NCI-H1105 treated with DMSO at 0.1 percent for 48 hours (cell line): ENCODE measurements at places on chromosomes 6 and 20.

GRCh38 chr20:20664795-20665589 lies 47.5 kb downstream of the RALGAPA2 start:
- peak; percentile 81 for DNase-seq

GRCh38 chr20:42095221-42095620 lies 477.0 kb upstream of the CHD6 start:
- DNase-seq, result no peak

DNA sequence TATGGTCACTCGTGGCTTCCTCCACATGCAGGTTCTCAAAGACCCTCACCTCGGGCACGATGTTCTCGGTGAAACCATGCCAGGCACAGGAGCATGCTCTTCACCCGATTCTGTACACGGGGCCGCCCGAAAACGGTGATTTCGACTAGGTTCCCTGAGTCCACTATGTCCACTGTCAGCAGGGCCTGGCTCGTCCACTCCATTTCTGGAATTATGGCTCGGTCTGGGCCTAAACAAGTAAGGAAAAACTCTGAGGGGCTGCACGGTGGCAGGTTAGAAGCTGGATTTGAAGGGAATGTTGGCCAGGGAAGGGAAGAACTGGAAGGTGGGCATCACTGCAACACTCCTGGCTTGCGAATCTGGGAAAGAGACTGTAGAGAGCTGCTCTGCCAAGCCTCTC lies 540 bp downstream of the OOEP start:
- no peak for DNase-seq

DNA sequence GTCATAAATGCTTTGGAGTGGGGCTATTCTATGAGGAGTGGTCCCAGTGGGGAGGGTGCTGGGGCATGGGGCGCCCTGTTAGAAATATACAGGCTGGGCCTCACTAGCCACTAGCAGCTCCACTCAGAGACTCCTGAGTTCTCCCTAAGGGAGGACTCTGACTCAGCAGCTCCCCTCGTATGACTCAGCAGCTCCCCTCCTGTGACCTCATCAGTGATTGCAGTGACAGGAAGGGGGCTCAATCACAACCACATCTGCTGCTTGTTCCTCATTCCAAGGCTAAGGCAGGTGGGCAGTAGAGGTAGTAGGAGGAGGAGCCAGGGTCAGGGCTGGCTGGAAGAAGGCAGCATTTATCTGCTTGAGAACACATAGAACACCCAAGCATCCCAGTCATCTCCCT lies 73.7 kb downstream of the PRND start:
- no peak for DNase-seq

GRCh38 chr6:36594029-36594815 lies at the start of gene SRSF3:
SRSF3 (plus strand) TSS chr6:36594362; CDS start chr6:36596763, 2,401 bp downstream.
- peak; percentile 99 for DNase-seq

DNA sequence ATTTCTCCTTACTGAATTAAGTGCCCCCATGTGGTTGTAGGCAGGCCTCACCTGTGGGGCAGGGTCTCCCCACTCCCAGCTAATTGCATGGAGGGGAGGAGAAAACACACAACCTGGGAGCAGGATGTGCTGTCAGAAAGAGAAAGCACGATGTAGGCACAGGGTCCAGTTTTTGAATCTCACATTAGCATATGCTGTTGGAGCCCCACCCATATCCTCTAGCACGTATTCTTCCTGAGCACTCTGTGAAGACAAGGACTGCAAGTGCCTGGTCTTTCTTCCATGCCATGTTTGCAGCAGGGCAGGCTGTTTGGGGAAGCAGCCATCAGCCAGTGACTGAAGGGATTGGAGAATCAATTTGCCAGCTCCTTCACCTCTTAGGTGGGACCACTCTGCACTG lies 108.2 kb downstream of the CFAP61 start:
- DNase-seq, result no peak

GRCh38 chr20:59207742-59208357 lies 44.2 kb downstream of the ZNF831 start:
- peak; percentile 54 for DNase-seq

DNA sequence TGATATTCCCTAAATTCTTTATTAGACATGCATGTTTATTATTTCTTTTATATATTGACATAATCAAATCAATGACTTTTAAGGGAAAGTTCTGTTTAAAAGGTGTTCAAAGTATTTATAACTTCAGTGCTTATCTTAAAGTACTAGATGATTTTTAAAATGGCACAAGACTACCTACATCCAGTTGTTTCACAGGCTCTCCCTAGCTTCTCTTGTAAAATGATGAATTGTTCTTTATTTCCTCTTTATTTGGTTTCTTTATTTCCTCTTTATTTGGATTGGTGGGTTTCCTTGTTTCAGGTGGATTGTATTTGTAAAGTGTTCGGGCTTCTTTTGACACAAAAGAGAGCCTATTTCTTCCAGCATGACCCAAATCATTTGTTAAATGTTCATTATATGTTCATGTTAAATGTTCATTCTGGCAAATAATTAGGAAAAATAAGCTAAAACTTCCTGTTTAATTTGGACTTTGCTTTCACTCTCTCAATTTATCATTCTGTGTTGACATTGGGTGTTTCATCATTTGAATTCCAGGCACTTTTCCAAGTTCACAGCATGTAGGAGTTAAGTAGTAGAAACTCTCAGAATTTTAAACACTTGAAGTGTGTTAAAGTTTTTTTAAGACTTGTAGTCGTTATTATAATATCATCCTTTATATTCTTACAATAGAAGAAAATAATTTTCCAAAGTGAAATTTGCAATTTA lies 24.6 kb downstream of the MLIP start:
- DNase-seq, result peak; percentile 16

DNA sequence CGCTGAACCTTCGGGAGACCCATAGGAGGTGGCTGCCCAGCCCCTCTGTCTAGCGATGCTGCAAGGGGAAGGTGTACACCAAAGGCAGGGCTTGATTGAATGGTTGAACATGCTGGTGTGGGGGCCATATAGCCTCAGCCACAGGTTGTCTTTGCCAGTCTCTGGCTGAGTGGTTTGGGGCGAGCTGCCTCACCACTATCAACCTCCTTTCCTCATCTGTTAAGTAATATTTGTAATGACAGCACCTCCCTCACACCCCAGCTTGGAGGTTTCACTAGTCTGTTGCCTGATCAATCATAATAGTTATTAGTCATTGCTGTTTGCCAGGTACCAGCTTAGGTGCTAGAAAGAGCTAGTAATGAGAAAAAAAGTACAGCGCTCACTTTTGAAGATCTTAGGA lies 11.8 kb upstream of the ZNF831 start:
- DNase-seq, result no peak

DNA sequence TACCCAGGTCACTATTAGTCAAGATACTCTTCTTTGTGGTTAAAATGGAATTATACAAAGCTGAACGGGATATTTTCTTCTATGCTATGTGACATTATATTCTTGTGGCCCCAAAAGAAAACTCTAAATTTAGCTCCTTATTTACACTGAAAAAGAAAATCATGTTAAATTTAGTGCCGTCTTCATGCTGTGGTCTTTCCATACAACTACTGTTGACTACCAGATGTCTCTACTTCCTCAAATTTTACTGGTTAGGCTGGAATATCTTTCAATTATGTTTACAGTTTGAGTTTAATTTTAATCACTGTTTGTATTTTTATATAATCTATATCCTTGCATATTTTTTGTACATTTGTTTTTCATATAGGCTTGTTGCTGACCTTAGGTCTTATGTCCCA lies 95.6 kb upstream of the FOXO3 start:
- DNase-seq, result no peak

GRCh38 chr20:60903325-60903971 lies 348.6 kb upstream of the CDH4 start:
- no peak for DNase-seq

GRCh38 chr6:149978610-149979009 lies 14.9 kb downstream of the ULBP1 start:
- DNase-seq, result no peak

DNA sequence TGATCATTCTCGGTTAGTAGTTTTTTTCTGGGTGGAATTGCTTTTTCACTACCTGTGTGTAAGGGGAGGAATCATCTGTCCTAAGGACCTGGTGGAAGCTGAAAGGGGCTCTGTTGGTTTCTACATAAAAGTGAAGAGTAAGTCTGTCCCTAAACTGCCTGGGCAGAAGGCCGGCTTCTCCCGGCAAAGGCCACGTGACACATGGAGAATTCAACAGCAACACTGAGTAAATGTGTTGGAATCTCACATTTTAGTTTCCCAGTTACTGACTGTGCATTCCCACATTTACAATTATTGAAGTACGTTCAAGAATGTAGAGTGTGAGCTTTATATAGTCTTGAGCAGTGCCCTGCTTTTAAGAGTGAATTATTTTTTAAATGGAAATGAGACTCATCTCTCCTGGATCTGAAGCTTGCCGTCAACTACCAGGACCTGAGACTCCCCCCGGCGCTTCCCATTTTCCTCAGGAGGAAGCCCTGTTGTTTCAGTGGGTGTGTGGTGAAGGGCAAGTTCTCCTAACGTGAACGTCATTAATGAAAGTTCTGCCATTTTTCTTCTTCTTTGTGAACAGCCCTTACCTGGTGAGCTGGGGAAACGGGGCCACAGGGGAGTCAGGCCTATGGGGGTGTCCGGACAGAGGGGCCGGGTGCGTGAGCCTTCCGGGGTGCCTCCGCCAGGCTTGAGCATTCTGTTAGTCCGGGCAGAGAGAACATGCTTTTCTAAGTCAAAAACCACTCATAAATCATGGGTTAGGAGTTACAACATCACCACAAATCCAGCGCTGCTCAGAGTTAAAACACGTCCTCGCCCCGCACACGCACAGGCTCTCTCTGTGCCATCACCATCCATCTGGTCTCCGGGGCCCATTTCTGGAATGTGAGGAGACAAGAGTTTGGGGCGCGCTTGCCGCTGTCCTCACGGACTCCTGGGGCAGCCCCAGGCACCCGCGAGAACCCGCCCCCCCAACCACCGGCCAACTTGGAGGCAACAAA lies 56.6 kb upstream of the SMOC2 start:
- no peak for DNase-seq

- no peak for DNase-seq
These were observed 35.2 kb downstream of the ALDH5A1 start for GRCh38 chr6:24529985-24530384.

DNA sequence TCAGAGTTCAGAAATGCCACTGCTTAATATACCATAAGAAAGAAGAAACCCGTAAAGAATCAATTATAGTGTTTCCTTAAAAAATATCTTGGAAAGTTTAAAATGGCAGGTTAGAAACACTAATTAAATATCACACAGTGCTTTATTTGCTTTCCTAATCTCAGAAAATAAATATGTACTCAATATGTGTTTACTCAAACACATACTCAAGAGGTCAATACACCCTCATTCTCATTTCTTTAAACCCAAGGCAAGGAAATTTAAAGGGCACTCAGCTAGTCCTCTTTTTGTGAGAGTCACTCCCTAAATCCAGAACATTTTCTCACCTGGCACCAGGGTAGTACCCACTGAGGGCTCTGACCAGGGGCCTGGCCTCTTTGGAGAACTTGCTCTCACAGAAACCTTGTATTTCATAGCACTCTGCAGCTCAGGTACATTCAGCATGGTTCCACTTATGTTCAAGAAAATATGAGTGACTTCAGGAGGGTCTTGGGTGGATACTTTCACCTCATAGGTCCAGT lies 38.2 kb downstream of the ROS1 start:
- no peak for DNase-seq

DNA sequence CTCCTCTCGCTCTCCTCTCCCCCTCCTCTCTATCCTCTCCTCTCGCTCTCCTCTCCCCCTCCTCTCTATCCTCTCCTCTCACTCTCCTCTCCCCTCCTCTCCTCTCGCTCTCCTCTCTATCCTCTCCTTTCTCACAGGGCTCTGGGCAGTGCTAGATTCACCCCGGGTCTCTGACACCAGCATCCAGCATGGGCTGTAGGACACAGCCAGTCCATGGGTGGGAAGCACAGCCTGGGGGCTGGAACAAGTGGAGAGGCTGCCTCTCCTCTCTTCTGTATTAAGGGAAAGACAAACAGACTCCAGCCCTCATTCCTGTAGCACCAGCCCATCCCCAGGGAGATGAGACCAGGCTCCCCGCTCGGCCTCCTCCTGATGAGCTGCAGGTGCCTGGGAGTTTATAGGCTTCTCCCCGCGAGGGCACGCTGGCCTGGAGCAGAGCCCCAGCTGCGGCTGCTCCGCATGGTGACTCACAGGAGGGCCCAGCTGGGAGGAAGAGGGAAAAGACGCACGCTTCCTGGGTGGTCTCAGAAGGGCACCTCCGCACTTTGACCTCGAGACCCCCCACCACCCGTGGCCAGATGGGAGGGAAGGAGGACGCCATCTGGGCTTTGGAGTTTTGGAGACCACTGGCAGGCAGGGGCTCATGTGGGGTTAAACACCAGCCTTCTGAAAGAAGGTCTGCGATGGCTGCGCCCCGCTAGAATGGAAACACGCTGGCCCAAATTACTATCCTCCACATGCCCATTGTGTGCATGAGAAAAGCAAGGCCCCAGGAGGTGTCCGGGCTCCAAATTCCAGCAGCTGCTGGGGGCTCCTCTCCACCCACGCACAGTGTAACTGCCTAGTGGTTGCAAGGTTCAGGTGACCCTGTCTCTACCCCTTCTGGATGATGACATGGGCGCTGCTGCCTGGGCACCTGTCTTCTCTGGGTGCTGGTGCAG lies 68.0 kb downstream of the BMP7 start:
- no peak for DNase-seq

- DNase-seq, result no peak
These were observed 110.4 kb upstream of the COL21A1 start for GRCh38 chr6:56357616-56358373.

DNA sequence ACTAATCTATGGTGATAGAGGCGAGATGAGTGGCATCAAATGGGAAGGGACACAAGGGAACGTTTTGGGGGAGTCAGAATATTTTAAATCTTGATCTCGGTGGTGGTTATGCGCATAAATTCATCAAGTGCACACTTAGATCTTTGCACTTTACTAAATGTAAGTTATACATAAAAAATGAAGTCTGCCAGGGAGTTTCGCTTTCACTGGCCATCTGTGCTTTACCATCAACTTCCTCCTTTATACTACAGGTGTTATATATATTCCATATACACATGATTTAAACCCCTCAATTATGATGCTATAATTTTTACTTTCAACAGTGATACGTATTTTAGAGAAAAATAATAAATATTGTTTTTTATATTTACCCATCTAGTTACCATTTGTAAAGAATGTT lies 97.6 kb upstream of the AKIRIN2 start:
- DNase-seq, result no peak

- DNase-seq, result no peak
These were observed 36.0 kb downstream of the TAF8 start for GRCh38 chr6:42086046-42087035.

DNA sequence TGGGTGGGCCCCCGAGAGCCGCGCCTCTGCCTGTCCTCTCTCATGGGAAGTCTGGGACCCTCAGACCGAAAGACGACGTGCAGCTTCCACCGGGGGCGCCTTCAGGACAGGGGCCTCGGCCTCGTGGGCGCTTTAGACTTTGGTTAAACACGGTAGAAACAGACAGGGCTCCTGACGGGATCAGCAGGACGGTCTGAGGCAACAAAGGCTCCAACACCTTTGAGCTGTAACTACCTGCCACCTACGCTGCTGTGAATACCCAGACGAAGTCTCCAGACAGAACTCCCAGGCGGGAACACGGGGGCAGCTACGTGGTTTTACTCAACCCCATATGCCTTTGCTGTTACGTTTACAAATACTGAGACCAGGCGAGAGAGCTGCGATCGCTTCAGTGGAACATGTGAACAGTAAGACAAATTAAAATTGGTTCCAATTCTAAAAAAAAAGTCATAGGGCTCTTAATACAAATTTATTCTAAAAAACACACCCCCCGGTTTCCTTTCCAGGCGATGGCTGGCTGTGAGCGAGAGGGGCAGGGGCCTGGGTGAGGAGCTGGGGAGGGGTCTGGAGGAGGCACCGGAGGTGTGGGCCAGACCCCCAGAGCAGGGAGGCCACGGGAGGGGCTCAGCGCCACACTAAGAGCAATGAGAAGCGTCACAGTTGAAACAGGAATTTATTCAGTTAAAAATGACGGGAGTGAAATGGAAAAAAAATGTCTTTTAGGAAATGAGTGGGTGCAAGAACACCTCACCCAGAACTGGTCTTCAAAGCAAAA lies 453.2 kb downstream of the QKI start:
- DNase-seq, result no peak
